ENCODE measurements at places on chromosomes 2 and 18.

GRCh38 chr18:9079818-9080528, 22.5 kb upstream of the NDUFV2 start:
- peaks cover 1% of the 10 kb centered on the region for H3K36me3 ChIP-seq
- H3K27me3 ChIP-seq = no peaks in the 10 kb centered on the region
- no peak overlapping the region for H3K27ac ChIP-seq

- H3K27me3 ChIP-seq = no peaks in the 10 kb centered on the region
- no peak overlapping the region for H3K27ac ChIP-seq
- DNase-seq = no peak
- H3K4me1 ChIP-seq = no peaks in the 10 kb centered on the region
- H3K4me3 ChIP-seq = no peak overlapping the region
- no peaks in the 10 kb centered on the region for H3K36me3 ChIP-seq
Observed at GRCh38 chr2:111652038-111652437, 232.0 kb downstream of the ANAPC1 start.

DNA sequence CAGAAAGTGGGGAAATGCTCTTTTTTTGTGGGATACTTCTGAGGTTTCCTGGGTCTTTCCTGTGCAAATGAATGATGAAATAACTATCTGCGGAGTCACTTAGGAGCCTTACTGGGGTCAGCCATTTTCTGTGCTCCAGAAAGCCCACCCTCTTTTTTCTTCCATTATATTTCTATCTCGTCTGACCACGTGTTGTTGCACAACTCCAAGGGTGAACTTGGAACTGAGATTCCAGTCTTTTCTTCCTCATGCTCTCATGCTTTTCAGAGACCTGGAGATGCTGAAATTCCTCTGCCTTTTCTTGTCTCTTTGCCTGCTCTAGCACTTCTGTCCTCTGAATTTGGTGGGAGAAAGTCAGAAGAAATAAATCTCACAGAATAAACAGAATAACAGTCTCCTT, 4.8 kb upstream of the SCYGR5 start:
- peaks cover 15% of the 10 kb centered on the region for H3K27me3 ChIP-seq
- H3K36me3 ChIP-seq = no peaks in the 10 kb centered on the region
- H3K27ac ChIP-seq = no peak overlapping the region
- no peak overlapping the region for H3K4me3 ChIP-seq

- peak overlapping the region; percentile 46 for H3K4me3 ChIP-seq
- H3K4me1 ChIP-seq = peaks cover 11% of the 10 kb centered on the region
- H3K36me3 ChIP-seq = peaks cover 2% of the 10 kb centered on the region
Observed at GRCh38 chr18:59802031-59802430, 97.8 kb upstream of the PMAIP1 start.

DNA sequence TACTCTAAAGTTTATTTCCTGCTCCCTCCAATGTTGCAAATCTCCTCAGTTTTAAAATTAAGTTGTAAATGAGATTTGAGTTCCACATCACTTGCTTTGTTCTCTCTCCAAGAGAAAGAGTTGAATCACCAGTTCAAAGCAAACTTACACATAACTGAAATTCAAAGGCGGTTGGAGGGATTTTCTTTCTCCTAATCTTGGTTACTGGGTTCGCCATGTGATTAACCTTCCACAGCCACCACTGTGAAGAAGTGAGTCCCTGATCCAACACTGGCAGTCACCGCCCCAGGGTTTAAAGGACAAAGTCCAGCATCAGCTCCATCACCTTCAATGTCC, 247.1 kb downstream of the MYCN start:
- no peak for DNase-seq
- no peaks in the 10 kb centered on the region for H3K4me1 ChIP-seq
- H3K27ac ChIP-seq = no peak overlapping the region
- no peaks in the 10 kb centered on the region for H3K36me3 ChIP-seq
- no peak overlapping the region for H3K4me3 ChIP-seq
- H3K27me3 ChIP-seq = no peaks in the 10 kb centered on the region

DNA sequence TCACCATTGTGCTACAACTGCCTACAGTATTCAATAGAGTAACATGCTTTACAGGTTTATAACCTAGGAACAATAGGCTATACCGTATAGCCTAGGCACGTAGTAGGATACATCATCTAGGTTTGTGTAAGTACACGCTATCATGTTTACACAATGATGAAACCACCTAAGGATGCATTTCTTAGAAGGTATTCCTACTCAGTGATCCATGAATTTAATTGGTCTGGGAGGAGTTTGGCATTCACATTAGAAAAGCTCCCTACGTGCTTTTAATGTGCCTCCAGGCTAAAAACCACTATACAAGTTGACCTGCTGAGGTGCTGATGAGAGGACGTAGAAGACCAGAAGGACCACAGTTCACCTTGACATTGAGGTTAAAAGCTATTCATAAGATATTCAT, 154.5 kb upstream of the LRRTM1 start:
- no peaks in the 10 kb centered on the region for H3K4me1 ChIP-seq
- no peak for DNase-seq
- no peak overlapping the region for H3K27ac ChIP-seq
- no peak overlapping the region for H3K4me3 ChIP-seq
- H3K36me3 ChIP-seq = no peaks in the 10 kb centered on the region
- no peaks in the 10 kb centered on the region for H3K27me3 ChIP-seq

DNA sequence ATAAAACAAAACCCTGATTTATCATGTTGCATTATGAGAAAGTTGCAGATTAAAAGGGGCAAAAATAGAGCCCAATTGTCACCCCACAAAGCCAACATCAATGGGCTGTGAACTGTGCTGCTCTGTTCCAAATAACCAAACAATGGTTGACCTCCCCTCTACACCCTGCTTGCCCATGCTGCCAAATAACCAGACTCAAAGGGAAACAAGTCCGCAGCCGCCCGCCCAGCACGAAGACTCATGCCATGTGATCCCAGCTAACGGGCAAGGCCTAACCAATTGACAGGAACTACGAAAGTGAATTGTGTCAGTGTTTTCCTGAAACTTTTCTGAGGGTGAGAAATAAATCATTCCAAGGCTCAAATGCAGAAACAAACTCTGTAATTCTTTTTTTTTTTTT, 97.9 kb upstream of the RIOK3 start:
- H3K27me3 ChIP-seq = no peaks in the 10 kb centered on the region
- DNase-seq = no peak

DNA sequence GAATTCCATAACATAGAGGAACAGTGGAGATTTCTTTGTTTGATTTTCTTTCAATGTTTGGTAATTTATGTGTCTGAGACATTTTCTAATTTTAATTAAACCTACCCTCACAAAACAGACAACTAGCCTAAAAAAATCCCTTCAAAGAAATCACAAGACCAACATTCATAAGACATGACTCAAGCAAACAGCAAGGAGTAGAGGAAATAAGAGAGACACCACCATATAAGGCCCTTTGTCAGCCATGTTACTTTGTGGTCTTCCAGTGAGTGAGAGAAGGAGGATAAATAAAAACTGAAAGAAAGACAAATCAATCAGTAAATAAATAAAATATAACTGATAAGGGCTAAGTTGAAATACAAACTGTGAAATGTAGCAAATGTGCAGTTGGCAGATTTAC, 830.8 kb upstream of the SLC39A10 start:
- no peak overlapping the region for H3K4me3 ChIP-seq
- no peak overlapping the region for H3K27ac ChIP-seq
- no peaks in the 10 kb centered on the region for H3K36me3 ChIP-seq
- no peaks in the 10 kb centered on the region for H3K27me3 ChIP-seq
- DNase-seq = no peak
- no peaks in the 10 kb centered on the region for H3K4me1 ChIP-seq

DNA sequence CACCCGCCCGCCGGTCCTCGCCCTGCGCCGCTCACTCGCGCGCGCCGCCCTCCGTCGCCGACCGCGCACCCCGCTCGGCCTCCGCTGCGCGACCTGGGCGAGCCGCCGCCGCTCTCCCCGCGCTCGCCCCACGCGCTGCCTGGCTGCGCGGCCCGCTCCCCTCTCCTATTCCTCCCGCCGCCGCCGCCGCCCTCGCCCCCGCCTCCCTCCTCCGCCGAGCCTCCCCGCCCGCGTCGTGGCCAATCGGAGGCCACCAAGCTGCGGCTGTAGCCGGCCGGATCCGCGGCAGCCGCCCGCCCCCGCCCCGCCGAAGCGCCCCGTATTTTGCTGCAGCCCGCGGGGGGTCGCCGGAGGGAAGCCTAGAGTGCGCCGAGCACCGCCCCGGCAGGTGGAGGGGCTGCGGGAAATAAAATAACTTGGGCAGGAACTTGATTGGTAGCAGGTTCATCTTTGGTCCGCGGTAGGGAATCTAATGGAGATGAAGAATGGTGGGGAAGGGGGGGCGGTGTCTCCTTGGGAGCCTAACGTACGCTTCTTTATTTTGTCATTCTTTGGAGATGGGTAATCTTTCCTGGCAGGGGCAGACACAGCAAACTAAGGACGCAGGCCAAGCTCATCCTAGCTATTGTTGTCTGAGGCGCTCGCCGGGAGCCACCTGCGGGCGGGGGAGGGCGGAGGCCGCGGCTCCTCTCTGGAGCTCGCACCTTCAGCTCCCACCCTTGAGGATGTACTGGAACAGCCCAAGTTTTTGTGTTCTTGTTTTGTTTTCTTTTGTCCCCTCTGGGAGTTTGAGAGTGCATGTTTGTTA, 1.1 kb upstream of the CDH2 start:
- H3K27me3 ChIP-seq = peaks cover 40% of the 10 kb centered on the region
- H3K36me3 ChIP-seq = no peaks in the 10 kb centered on the region
- H3K4me3 ChIP-seq = peak overlapping the region; percentile 60
- H3K27ac ChIP-seq = no peak overlapping the region
- DNase-seq = no peak

GRCh38 chr2:153214337-153214736, 264.2 kb downstream of the RPRM start:
- no peak for DNase-seq
- no peaks in the 10 kb centered on the region for H3K27me3 ChIP-seq
- H3K36me3 ChIP-seq = no peaks in the 10 kb centered on the region
- H3K4me1 ChIP-seq = no peaks in the 10 kb centered on the region
- no peak overlapping the region for H3K27ac ChIP-seq
- H3K4me3 ChIP-seq = no peak overlapping the region

DNA sequence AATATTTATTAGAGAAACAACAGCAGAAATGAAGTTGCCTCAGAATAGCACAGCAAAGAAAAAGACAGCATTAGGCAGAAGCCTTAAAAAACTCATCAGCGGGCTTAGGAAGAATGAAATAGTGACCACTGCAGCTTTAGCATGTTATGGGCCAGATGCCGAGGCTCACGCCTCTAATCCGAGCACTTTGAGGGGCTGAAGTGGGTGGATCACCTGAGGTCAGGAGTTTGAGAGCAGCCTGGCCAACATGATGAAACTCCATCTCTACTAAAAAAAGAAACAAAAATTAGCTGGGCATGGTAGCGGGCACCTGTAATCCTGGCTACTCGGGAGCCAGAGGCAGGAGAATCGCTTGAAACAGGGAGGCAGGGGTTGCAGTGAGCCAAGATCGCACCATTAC, 32.4 kb downstream of the AP1S3 start:
- DNase-seq = no peak
- H3K36me3 ChIP-seq = no peaks in the 10 kb centered on the region
- no peak overlapping the region for H3K27ac ChIP-seq

DNA sequence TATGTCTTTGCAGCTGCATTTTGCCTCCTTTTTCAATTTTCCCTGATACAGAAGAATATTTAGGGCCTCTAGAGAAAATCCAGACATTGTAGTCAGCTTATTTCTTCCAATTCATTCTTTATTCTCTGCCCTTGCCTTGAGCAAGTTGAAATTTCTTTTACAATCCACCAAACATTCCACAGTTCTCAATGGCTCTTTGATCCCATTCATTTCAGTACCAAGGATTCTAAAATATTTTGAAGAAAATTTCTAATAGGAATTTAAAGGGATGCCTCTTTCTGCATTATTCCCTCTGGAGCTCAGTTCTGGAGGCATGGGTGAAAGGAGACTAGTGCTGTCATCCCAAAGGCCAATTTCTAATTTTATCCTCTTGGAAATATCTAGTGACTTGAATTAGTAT, 61.2 kb downstream of the COL5A2 start:
- no peaks in the 10 kb centered on the region for H3K36me3 ChIP-seq
- H3K4me3 ChIP-seq = no peak overlapping the region
- H3K4me1 ChIP-seq = no peaks in the 10 kb centered on the region
- no peak overlapping the region for H3K27ac ChIP-seq

DNA sequence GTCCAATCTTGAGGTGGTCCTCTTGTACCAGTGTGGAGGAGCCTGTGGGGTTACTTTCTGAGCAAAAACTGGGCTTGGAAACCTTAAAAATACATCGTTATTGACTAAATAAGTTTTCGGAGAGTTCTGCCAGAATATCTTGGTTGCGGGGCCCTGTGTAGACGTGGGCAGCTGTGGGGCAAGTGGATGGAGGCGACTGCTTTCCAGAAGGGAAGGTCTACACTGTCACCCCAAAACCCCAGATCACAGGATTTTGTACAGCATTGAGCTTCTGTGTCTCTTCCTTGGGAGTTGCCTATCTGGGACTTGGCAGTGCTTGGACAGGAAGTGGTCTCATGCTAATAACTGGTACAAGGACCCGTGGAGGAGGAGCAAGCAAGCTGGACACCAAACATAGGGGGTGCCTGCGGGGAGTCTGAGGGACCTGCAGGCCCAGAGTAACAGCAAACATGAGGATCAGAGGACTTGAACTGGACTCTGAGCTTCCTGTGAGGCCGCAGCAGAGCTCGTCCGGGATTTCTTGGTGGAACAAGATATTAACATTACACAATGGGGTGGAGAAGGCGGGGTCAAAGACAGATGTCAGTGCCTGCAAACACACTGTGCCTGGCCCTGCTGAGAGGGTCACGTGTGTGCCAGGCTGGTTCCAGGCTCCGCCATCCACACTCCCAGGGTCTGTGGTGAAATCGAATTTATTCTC, 48.0 kb upstream of the CTLA4 start:
- no peaks in the 10 kb centered on the region for H3K27me3 ChIP-seq
- peaks cover 2% of the 10 kb centered on the region for H3K36me3 ChIP-seq
- H3K27ac ChIP-seq = no peak overlapping the region
- DNase-seq = no peak

DNA sequence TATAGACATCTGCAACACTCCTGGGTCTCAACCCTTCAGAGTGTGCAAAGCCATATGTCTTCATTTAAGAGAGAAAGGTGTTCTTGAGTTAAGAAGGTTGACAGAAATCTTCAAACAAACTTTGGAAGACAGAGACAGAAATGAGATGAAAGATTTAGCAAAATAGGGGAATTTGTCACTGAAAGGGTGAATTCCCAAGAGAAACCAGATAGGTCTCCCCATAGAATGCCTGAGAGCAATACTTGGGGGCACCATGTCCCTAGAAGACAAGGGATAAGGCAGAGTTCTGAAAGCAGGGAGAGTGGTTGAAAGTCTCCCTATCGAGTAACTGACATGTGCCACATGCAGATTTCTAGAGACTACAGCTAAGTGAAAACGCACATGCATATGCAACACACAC, 50.0 kb downstream of the AP1S3 start:
- H3K36me3 ChIP-seq = peaks cover 1% of the 10 kb centered on the region
- peaks cover 8% of the 10 kb centered on the region for H3K4me1 ChIP-seq
- no peak overlapping the region for H3K27ac ChIP-seq
- no peaks in the 10 kb centered on the region for H3K27me3 ChIP-seq
- no peak overlapping the region for H3K4me3 ChIP-seq

Measured in central memory CD8-positive, alpha-beta T cell (primary cell).